A549 treated with RU486 at 1 μM for 4 hours (cell line): ENCODE measurements at places on chromosomes 1 and 21. TPM values are rescaled to one million over a fixed set of nuclear protein-coding genes. Genes with fewer than 3 reads are reported as not detected.

The MECR gene
- 19.3 to 21.0 TPM (median 20.4 TPM) in 5 replicates for total RNA-seq

The DCDC2B gene
- total RNA-seq = not detected in 5 replicates

The TSNAX gene
- total RNA-seq = 20.8 to 50.0 TPM (median 38.6 TPM) in 5 replicates

The LRIG2 gene
- total RNA-seq = 3.0 to 5.0 TPM (median 3.6 TPM) in 5 replicates

The RORC gene
- not detected in 5 replicates for total RNA-seq

The S100A2 gene
- 17.0 to 31.3 TPM (median 24.8 TPM) in 5 replicates for total RNA-seq

The PRDM15 gene
- total RNA-seq = 2.6 to 3.4 TPM (median 3.2 TPM) in 5 replicates

The FMO5 gene
- 0.17 to 0.35 TPM (median 0.18 TPM) in 4 of 5 replicates, not detected in the other for total RNA-seq
